ENCODE measurements at places on chromosomes 7 and 10.

DNA sequence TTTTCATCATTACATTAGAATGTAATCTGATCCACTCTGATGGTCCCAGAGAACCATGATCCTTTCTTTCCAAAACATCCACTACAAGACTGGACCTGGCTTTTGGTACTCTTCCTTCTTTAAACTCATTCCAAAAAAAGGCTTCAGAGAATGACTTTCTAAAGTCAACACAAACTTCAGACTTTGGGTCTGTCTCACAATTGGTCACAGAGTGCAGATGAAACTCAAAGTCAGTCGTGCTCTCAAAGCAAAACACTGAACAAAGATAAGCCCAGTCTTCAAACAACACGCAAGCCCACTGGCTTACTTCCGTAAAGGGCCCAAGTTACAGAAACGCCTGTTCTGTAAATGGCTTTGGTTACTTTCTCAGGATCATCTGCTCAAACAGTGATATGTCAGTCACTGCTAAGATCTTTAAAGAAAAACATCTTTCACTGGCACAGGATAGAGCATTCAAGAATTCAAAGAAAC lies 250.9 kb upstream of the MKLN1 start:
- DNase-seq, result no peak

GRCh38 chr7:93165447-93165846 lies 17.3 kb upstream of the SAMD9L start:
- DNase-seq, result no peak

DNA sequence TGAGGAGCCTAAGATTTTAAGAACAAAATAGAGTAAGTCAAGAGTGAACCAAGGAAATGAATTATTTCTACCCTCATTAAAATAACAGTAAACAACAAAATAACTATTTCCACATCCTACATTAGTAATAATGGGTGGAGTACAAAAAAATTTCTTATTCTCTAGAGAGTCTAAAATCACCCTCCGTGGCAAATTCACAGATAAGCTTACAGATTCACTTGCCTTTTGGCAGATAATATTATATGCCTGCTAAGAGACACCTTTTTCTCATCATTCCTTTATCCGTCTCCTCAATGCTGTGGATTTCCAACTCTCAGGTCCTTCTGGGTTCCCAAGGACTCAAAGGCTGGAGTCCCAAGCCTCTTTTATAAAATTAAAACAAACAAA lies 2.2 kb upstream of the EPC1 start:
- no peak for DNase-seq

- DNase-seq, result no peak
Measured at GRCh38 chr10:54559498-54559897, 241.5 kb downstream of the PCDH15 start.

DNA sequence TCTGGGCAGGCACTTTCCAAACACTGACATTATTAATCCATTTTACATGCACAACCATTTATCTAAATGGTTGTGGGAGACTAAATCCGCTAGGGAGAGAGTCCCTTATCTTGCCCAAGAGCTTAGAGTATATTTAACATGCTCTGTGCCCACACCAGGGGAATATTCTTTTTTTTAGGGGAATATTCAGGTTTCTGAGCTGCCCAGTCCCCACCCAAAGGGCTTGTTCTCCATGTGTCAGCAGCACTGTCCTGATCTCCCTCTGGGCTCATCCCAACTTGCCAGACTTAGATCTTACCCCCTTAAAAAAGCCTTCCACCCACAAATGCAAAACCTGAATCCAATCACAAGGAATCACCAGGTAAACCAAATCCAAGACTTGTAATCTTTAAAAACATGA lies 132.1 kb downstream of the ATXN7L1 start:
- no peak for DNase-seq

DNA sequence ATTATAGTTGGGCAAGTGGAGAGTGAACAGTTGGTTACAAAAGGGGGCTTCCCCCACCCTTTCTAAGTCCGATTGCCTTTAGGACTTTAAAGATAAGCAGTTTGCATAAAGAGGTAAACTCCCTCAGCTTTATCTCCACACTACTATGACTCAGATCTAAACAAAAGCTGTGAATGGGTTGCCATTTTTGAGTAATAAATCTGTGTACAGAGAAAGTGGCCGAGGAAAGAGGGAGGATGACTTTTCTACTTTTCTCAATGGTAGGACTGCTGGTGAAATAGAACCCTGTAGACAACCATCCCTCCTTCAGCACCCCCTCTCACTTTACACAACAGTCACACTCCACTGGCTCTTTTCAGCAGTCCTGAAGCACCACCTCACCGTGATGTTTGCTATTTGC lies 71.2 kb downstream of the DNMBP start:
- no peak for DNase-seq

DNA sequence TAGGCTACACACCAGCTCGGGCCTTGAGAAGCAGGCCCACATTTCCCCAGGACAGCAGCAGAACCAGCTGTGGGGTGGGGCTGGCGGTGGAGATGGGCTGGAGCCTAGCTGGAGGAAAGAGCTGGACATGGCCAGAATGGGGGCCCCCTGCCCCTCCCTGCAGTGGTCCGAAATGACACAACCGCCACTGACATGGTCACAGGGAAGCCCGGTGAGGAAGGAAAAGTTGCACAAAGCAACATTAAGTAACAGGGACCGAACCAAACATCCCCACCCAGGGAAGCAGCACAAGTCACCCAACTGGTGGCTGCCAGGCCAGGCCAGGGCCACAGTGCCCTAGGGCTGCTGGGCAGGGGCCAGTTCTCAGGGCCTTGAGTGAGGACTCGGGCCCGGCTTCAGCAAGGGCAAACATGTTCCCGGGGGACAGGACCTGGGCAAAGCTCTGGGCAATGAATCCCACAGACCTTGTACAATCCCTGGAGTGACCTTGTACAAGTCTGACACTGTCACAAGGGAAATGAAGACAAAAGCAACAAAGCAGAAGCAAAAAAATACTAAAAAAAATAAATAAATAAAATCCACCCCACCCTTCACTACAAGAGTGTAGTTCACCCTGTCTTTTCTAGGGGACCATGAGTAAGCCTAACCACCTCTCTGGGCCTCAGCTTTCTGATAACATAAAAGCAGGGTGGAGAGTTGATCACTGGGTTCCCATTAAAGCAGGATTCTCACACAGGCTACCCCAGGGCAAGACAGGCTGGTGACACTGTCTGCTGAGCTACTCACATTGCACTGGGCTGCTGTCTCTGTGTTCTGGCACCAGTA lies 33.0 kb downstream of the PSAP start:
- DNase-seq, result no peak

- no peak for DNase-seq
Measured at GRCh38 chr10:24708081-24708480, 15.6 kb downstream of the ARHGAP21 start.

DNA sequence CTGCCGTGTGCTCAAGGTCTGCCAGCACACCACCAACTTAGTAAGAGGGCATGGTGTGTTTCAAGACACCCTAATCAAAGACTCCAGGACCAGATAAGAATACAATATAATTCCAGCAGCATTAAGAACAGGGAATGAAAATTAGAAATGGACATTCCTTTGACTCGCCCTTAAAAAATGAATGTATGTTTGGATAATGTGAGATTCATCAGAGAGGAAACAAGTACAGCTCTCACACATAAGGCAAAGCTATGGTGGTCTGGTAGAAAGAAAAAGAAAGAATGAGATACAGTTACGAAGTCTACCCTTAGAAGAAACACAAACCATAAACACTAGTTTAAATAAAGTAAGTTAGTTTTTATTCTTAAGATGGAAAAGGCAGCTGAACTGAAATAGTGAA lies 174.8 kb upstream of the ANK3 start:
- DNase-seq, result no peak

- DNase-seq, result no peak
Measured at GRCh38 chr10:127148933-127149220, 47.5 kb downstream of the INSYN2A start.

- no peak for DNase-seq
Measured at GRCh38 chr7:102454468-102454867, 10.2 kb downstream of the ALKBH4 start.
